Cerebellum (tissue), 4 donors: ENCODE measurements at places on chromosomes 12 and 14.

DNA sequence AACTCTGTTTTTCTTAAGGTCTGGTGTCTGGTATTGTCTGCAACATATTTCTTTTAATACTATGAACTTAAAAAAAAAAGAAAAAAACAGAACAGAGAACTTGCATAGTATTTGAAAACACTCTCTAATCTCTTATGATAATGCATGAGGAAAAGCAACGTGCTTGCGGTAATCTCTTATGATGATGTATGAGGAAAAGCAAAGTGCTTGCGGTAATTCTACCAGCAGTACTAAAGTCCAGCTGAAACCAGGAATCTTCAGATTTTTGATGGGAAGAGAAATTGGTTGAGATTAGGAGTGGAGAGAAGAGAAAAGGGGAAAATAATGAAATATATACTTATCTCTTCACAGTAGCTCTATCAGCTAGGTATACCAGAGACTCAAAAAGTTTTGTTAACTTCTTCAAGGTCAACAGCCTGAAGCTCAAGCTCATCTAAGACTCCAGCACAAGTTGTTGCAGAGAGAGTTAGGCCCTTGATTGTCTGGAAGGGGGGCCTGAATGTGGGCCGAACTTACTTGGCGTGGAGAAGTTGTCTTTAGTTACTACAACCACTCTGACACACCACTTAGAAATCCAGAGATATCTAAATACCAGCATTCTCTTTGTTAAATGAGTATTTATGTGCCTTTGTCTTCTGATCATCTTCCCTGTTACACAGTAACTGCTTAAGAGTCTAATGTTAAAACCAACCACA, 240.4 kb downstream of the PRKD1 start:
- DNase-seq, result no peak

DNA sequence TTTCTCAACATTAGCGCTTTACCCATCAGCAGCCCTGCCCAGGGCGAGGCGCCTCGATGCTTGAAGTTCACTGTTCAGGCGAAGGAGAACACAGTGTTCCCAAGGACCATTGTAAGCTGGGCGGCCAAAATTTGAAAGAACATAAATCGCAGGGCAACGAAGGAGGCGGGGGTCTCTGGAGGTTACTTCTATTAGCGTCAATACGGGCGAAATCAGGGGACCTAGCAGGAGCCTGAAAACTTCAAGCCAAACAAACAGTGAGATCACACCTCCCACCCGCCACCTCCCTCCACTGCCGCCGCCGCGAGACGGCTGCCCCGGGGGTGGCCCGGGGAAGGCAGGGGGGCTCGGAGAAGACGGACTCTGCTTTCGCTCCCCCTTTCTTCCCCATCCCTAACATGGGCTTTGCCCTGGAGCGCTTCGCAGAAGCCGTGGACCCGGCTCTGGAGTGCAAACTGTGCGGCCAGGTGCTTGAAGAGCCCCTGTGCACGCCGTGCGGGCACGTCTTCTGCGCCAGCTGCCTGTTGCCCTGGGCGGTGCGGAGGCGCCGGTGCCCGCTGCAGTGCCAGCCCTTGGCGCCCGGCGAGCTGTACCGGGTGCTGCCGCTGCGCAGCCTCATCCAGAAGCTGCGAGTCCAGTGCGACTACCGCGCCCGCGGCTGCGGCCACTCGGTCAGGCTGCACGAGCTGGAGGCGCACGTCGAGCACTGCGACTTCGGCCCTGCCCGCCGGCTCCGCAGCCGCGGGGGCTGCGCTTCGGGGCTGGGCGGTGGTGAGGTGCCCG, at the start of gene PDZRN4:
TSS of gene PDZRN4 (plus strand) at position 263 of the 783 bp plus-strand sequence.
- no peak for DNase-seq

- no peak for DNase-seq
Observed at GRCh38 chr14:106058342-106058741, 532.0 kb downstream of the TMEM121 start.

GRCh38 chr14:71190770-71191374, 283.6 kb downstream of the PCNX1 start:
- DNase-seq, result no peak
